HT-29 (cell line): ENCODE measurements at places on chromosomes 2 and 18. TPM values are rescaled to one million over a fixed set of nuclear protein-coding genes. Genes with fewer than 3 reads are reported as not detected.

The RAB31 gene
- 1.7 and 1.9 TPM in 2 replicates for total RNA-seq

The PKP4 gene
- 111 and 112 TPM in 2 replicates for total RNA-seq

The NEU2 gene
- total RNA-seq = not detected in 2 replicates

The FRZB gene
- total RNA-seq = 0.15 and 0.21 TPM in 2 replicates

The POTEC gene
- total RNA-seq = 0.34 TPM in 1 of 2 replicates, not detected in the other

The ABCG5 gene
- not detected in 2 replicates for total RNA-seq

The KCNE4 gene
- not detected in 2 replicates for total RNA-seq

The GRHL1 gene
- 5.5 and 8.7 TPM in 2 replicates for total RNA-seq

The IL1R2 gene
- total RNA-seq = 3.9 and 6.6 TPM in 2 replicates

The PREPL gene
- total RNA-seq = 16.2 and 19.0 TPM in 2 replicates

The CLEC4F gene
- total RNA-seq = not detected in 2 replicates

The RAB27B gene
- 4.9 and 5.4 TPM in 2 replicates for total RNA-seq

The SERPINB13 gene
- not detected in 2 replicates for total RNA-seq

The SCN9A gene
- 0.38 and 0.52 TPM in 2 replicates for total RNA-seq

The PID1 gene
- total RNA-seq = not detected in 2 replicates

The CASP10 gene
- total RNA-seq = 2.5 and 6.3 TPM in 2 replicates

The UGT1A5 gene
- total RNA-seq = 3.1 and 3.5 TPM in 2 replicates

The CFAP65 gene
- total RNA-seq = not detected in 2 replicates

The KRTCAP3 gene
- 29.3 and 30.4 TPM in 2 replicates for total RNA-seq

The GLS gene
- total RNA-seq = 25.2 and 27.7 TPM in 2 replicates

The POTEJ gene
- total RNA-seq = not detected in 2 replicates

The SCYGR5 gene
- total RNA-seq = not detected in 2 replicates

The REG1B gene
- not detected in 2 replicates for total RNA-seq

The GALNT5 gene
- 0.70 and 1.1 TPM in 2 replicates for total RNA-seq

The RAX gene
- total RNA-seq = not detected in 2 replicates

The KIAA2012 gene
- total RNA-seq = 0.05 TPM in 1 of 2 replicates, not detected in the other

The CUL3 gene
- 29.3 and 30.3 TPM in 2 replicates for total RNA-seq

The PTGR3 gene
- 7.0 and 16.1 TPM in 2 replicates for total RNA-seq
